NCI-H510A treated with DMSO at 0.1 percent for 48 hours (cell line): ENCODE measurements at places on chromosomes 5 and 9.

GRCh38 chr5:17206021-17206420 is 11.4 kb upstream of the BASP1 start:
- no peak for DNase-seq

GRCh38 chr5:14268738-14269137 is 125.6 kb downstream of the TRIO start:
- no peak for DNase-seq

DNA sequence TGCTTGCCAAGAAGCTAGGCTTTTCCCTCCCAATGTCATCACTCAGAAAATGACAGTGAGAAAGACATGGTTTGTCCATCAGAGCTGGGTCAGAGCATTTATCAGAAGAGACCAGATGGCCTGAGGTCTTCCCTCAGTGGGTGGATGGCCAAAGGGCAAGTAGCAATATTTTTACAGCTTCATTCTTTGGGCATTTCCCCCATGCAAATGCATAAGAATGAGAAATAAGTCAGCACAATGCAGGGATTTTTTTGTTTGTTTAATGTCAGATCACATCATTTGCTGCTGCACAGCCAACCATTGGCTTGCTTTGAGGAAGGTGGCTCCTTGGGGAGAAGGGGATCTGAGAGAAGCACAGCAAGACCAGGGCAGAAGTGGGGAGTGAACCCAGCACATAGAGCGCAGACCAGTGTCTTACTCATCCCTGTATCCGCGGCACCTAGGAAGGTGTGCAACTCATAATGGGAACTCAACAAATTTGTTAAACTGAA is 209.6 kb downstream of the SEMA6A start:
- no peak for DNase-seq

- DNase-seq, result no peak
Measured at GRCh38 chr5:169393907-169394306, 93.0 kb upstream of the SLIT3 start.

- DNase-seq, result no peak
Measured at GRCh38 chr9:1320051-1320557, 269.9 kb downstream of the DMRT2 start.

DNA sequence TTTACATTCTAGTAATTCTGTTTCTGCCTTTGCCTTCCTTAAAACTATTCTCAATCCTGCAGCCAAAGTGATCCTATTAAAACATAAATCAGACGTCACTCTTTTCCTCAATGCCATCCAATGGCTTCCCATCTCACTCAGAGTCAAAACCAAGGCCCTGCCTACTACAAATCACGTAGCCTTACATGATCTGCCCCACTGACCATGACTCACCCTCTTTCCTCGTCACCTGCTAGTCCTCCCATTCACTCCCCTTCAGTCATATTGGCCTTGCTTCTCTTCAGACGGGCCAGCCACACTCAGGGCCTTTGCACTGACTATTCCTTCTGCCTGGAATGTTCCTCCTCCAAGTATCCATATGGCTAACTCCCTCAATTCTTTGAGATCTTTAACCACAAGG is 39.0 kb upstream of the DMXL1 start:
- no peak for DNase-seq

- DNase-seq, result no peak
Measured at GRCh38 chr5:158809310-158809850, 290.3 kb downstream of the EBF1 start.
